NCI-H2227 treated with DMSO at 0.1 percent for 48 hours (cell line): ENCODE measurements at places on chromosomes 12 and 14.

- DNase-seq, result peak; percentile 81
Measured at GRCh38 chr12:78149459-78149858, 318.8 kb downstream of the NAV3 start.

DNA sequence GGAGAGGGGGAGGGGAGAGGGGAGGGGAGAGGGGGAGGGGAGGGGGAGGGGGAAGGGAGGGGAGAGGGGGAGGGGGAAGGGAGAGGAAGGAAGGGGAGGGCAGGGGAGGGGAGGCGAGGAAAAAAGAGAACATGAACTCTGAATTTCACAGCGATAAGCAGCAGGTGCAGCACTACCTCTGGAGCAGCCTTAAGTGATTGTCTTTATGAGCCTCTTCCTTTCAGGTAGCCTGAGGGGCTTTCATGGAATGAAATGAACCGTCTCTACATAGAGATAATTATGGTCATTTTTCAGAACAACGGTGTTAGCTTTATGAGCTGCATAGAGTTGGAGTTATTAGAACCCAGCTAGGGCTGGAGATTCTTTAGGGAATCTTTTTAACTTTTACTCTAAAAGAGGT lies 18.1 kb upstream of the PTCSC3 start:
- no peak for DNase-seq

DNA sequence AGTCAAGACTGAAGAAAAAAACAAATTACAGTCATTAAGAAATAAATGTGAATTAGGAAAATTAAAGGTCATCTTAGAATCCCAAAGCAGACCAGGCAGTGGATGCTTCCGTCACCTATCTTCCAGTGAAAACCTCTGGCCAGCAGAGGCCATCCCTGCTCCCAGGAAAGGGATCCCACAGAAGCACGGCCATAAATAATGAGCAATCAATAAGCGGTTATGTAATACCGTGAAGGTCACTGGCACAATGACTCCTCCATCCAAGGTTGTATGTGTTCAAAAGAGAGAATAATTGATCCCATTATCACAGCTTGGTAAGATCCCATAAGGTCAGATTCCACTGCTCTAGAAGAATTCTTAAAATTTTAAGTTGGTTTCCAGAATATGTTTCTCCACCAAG lies 85.7 kb downstream of the PPP2R5E start:
- no peak for DNase-seq

- no peak for DNase-seq
Measured at GRCh38 chr14:30603402-30603801, 18.7 kb upstream of the SCFD1 start.

GRCh38 chr12:110957652-110958051 lies 37.3 kb upstream of the MYL2 start:
- peak; percentile 88 for DNase-seq

GRCh38 chr14:75917322-75917945 lies 64.4 kb downstream of the TGFB3 start:
- peak; percentile 32 for DNase-seq

DNA sequence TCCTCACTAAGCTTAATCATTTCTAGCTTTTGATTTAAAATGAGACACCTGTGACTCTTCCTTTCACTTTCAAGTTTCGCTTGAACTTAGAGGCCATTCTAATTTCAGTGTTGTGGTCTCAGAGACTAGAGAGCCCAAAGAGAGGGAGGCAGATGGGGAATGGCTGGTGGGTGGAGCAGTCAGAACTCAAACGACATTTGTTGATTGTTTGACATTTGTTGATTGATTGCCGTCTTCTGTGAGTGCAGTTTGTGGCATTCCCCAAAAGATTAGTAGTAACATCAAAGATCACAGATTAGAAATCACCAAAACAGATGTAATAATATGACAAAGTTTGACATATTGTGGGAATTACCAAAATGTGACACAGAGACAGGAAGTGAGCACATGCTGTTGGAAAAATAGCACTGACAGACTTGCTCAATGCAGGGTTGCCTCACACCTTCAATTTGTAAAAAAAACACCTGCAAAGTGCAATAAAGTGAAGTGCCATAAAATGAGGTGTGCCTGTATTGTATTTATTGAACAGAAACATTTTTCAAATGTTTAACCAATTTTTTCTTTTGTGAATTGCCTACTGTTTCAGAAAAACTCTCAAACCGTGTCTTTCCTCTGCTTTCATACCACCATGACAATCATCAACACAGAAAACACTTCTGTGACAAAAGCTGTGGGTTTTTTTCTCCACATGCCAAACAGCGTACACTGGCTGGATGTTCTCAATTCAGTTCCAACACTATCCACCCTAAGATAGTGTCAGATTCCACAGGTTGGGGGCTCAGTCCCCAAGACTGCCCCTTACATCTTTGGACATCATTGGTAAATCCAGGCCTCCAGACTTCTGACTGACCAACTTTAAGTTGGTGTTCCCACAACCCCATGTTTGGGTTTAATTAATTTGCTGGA lies 376.3 kb upstream of the RGS6 start:
- DNase-seq, result no peak
